ENCODE measurements at places on chromosomes 7 and 10.

DNA sequence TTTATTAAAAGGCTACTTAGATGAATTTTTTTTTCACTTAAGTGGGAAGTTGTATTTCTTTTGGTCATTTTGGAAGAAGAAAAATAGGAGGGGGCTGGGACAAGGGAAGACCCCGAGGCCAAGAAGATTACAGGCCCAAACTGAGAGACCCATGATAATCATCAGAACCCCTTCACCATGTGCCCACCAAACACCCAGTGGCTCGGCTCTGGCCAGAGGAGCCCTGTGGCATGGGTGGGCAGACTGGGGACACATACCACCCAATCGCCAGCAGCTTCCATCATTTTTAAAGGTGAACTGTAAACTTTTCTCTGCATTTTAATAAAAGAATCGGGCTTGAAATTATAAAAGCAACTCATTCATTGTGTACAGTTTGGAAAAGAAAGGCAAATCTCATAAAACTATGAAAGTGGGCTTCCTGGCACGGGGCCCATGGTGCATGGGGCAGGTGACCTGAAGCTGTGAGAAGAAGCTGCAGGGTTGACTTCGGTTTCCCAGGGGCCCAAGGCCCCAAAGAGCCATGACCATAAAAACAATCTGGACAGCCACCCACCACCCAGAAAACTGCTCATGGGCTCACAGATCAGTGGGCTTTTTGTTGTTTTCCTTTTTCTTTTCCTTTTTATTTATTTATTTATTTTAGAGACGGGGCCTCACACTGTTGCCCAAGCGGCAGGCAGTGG lies 29.4 kb upstream of the RET start:
- no peak for DNase-seq

DNA sequence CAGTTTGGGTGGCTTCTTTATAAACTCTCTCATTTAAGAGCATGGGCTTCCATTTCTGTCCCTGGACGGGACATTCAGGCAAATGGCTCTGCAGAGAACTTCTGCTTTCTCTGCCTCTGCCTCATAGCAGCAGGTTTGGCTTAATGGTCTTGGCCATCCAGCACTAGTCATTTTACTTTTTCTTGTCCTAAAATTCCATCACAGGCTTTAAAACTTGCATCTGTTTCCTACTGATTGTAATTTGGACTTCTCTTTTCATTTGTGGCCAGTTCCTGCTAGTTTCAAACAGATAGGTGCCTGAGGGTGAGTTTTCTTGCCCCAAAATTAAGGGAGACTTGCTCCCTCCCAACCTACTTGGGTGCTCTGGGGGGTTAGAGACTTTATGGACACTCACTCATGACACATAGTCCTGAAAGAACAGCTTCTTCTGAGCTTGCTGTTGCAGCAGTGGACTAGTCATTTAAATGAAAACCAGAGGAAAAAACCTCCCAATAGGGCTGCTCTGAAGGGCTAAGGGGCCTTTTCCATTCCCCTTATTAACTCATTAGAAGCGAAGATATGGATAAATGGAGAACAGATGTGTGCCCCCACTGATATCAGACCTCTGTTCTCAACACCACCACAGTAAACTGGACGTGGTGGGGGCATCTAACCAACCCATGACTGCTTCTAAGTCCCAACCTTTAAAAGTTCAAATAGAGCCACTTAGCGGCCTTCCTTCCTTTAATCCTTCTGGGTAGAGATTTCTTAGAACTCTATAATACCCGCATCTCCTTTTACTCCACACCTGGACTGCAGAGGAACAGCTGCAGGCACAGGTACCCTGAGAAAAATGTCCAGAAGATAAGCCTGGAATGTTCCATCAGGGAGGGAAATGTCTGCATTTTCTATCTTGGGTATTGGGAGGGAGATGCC lies 38.8 kb downstream of the SVOPL start:
- no peak for DNase-seq

DNA sequence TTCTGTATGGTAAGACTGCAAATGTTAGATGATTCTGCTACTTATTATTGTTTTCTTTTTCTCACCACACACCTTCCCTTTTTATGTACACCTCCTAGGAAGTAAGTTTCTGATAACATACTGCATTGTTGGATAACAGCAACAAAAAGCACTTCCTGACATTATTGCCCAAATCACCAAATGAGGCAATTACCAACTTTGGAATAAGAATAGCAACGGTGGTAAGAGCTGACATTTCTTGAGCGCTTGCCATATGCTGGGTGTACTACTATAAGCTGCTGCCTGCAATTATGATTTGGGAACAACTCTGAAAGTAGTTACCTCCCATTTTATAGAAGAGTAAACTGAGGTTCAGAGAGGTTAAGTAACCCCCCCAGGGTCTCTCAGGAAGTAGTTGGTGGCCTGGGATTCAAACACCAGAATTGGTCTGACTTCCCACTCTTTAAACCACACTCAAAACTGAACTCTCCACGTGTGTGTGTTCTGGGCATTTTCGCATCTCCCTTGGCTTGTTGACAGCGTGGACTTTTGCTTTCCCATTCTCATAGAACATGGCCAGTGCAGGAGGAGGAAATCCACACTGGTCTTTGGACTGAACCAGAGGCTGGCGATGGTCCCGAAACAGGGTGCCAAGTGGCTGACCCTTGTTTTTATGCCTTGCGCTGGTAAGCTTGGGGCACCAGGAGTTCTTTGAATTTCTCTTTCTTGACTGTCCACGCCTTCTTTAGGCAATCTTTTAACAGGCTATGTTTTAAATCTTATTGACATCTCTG lies 71.4 kb downstream of the TCF7L2 start:
- DNase-seq, result no peak

DNA sequence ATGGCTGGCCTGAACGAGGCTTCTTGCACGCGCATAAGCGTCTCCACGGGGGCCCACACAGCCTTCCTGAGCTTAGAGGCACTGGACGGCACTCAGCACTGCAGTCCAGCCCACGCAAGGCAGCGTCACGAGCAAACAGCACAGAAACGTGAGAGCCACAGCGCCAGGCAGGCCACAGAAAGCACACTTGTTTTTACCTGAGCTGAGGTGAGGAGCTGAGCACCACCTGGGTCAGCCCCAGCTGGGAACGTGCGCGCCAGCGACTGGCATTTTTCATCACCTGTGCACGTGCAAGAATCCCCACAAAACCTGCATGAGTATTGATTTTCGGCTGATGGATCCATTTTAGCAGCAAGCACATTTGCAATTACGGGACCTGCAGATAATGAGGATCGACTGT lies 26.7 kb downstream of the IQCE start:
- DNase-seq, result no peak

DNA sequence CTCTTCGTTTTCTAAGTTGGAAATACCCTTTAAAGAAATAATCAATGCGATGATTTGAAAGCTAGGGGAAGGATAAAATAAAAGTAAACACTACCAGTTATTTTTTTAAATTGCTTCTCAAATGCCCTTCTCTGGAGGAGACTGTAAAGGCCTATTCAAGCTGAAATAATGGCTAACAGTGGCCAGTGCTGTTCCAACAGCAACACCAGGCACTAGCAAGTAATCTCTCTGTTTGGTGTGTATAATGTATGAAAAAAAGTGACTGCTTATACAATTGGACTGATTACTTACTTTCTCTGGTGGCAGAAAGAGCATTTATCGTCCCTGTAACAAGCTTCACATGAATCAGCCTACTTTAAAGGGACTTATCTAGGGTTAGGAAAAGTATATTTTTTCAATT lies 102.7 kb downstream of the CSTF2T start:
- DNase-seq, result no peak

GRCh38 chr10:69728335-69728870 lies 73.3 kb upstream of the COL13A1 start:
- DNase-seq, result no peak

GRCh38 chr7:67484244-67484751 lies 487.7 kb downstream of the TYW1 start:
- peak; percentile 68 for DNase-seq

- no peak for DNase-seq
Measured at GRCh38 chr7:46616636-46617035, 695.6 kb upstream of the IGFBP3 start.

DNA sequence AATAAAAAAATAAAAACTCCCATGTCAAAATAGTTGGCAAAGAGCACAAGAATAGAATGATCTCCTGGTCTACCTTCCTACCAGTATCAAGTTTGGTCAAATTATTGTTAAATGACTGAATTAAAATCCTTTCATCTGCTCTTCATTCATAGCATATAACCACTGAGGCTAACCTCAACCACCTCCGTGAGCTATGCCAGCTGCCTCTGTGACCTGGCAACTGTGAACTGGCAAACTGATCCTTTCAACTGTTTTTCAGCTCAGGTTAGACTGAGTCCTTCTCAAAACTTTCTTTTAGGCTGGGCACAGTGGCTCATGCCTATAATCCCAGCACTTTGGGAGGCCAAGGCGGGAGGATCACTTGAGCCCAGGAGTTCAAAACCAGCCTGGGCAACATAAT lies 36.1 kb downstream of the NUDCD3 start:
- no peak for DNase-seq

- DNase-seq, result no peak
Measured at GRCh38 chr10:100282907-100283306, 3.6 kb downstream of the BLOC1S2 start.

DNA sequence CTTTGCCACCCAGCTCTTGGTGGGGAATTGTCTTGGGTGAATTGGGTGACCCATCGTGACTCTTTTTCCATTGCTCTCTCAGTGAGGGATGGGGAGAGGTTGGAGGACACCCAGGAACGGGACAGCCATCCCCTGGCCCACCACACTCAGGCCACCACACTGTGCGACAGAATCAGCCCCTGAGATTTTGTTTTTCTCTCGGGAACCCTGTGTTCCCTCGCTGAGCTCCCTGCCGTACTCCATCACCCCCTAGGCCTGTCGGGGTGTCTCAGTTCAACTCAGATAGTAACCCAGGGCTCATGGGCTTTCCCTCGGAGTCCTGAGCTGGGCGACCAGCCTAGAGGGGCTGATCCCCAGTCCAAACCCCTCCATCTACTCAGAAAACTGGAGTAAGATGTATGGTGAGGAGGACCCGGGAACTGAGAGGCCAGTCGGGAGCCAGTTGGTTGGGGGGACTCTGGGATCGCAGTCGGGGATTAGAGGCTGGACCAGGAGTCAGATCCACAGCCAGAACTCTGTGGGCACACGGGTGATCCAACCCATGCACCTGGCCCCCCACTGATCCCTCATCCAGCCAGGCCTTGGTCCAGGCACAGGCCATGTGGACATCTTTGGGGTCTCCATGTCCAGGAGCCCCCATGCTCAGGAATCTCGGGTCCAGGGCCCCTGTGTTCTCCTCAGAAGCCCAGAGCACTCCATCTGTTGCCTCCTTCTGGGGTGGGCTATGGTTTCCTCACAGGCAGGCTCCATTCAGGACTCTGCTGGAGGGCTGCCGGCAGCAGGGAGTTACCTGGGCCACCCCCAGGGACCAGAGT lies 9.3 kb downstream of the CRYGN start:
- DNase-seq, result no peak

DNA sequence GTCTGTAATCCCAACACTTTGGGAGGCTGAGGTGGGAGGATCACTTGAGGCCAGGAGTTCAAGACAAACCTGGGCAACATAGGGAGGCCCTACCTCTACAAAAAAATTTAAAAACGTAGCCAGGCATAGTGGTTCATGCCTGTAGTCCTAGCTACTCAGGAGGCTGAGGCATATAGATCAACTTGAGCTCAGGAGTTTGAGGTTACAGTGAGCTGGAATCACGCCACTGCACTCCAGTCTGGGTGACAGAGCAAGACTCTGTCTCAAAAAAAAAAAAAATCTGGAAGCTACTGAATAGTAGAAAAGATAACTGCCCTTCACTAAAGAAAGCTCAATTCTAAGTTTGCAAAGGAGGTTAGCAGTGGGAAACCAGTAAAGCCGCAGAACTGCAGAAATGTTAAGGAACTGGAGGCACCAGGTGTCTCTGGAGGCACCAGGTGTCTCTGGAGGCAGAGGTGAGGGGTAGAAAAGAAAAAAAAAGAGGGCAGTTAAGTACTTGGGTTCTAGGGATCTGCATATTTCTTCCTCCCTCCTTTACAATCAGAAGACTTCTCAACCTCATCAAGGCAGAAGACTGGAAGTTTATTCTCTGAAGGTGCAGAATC lies 56.5 kb downstream of the RNLS start:
- DNase-seq, result no peak

- DNase-seq, result no peak
Measured at GRCh38 chr7:134712196-134712595, 65.5 kb downstream of the BPGM start.

GRCh38 chr7:44607141-44608068 lies 978 bp downstream of the OGDH start:
- no peak for DNase-seq

DNA sequence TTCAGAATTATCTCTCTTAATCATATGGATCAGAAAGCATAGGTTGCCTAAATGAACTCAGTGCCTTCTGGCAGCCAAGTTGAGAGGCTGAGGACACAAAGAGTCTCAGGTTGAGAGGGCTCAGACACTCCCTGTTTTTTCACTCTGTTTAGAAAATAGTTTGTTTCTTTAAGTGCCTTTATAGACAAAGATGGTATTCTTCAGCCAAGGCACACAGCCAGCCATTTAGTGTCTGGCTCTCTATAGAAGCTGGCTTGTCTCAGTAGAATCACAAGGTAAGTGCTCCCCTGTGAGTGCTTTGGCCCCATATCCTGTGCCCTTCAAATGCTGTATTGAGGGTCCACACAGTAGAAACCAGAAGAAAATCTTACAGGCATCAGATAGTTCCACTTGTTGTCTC lies 3.6 kb downstream of the GPR158 start:
- DNase-seq, result no peak

DNA sequence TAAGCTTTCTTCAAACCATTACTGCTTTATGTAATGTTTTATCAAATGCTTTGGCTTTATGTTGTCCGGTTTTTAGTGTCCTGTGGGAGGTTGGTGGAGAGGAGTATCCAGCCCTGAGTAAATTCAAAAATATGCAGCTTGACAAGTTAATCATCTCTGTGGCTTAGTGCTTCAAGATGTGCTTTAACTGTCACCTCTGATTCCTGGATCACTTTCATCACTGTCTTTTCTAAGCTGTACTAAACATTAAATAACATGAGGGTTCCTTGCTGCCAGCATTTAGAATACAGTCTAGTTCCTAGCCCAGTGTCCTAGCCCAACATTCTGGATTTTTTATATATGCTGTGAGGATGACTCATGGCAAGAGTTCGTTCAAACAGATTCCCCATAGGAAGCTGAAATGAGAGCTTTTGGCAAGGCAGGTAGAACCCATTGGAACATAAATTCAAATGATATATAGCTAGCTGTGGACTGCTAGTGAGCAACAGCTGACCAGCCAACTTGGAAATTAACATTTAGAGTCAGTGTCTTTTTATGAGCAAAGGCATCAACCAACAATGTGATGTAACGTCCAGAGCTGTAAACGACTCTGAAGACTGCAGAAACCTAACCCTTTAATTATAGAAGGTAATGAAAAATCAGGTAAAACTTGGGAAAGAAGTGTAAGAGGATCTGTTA lies 80.6 kb upstream of the OIT3 start:
- DNase-seq, result no peak

- no peak for DNase-seq
Measured at GRCh38 chr10:12358863-12359564, 9.7 kb downstream of the CAMK1D start.

GRCh38 chr10:71371750-71372166 lies 25.0 kb upstream of the CDH23 start:
- DNase-seq, result no peak

- no peak for DNase-seq
Measured at GRCh38 chr10:42969909-42970308, 107.0 kb upstream of the RET start.
